ENCODE measurements at places on chromosomes 3 and 15. TPM values are rescaled to one million over a fixed set of nuclear protein-coding genes. Genes with fewer than 3 reads are reported as not detected.

The IMPG2 gene
- 0.03 TPM for polyA plus RNA-seq

- no peak for DNase-seq
These were observed 342.7 kb downstream of the PLCL2 start for GRCh38 chr3:17227472-17227871.

The ROPN1 gene
- polyA plus RNA-seq, result not detected

The DAPK2 gene
- 0.63 TPM for polyA plus RNA-seq

The DNAJB8 gene
- not detected for polyA plus RNA-seq

- DNase-seq, result no peak
These were observed 101.7 kb downstream of the ETFA start for GRCh38 chr15:76209523-76209922.

The LXN gene
- not detected for polyA plus RNA-seq

- no peak for DNase-seq
These were observed 32.2 kb downstream of the DNAAF4 start for GRCh38 chr15:55475842-55476241.

Data from HepG2 (cell line).